ENCODE measurements at places on chromosomes 12 and 14.

- no peak for DNase-seq
Measured at GRCh38 chr12:116969615-116970585, 59.1 kb downstream of the FBXW8 start.

GRCh38 chr14:95215094-95215725 lies 57.9 kb upstream of the DICER1 start:
- no peak for DNase-seq

DNA sequence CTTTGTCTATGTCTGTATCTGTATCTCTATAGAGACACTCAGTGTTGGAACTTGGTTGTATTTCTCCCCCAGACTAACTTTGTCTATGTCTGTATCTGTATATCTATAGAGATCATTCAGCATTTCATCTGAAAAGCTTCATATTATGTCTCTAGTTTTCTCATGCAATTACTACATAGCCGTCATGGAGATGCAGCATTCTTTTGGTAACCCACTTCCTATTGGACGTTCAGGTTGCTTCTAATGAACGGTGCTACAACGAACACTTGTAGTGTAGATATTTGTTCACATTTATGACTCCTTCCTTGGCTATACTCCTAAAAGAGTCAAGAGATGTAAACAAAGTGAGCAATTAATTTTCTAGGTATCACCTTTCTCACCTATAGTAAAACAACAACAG lies 81.5 kb upstream of the KCNA1 start:
- no peak for DNase-seq

GRCh38 chr12:60333461-60333860 lies 737.6 kb downstream of the SLC16A7 start:
- no peak for DNase-seq

GRCh38 chr12:117481470-117481869 lies 120.0 kb upstream of the NOS1 start:
- DNase-seq = no peak
